H9 (cell line): ENCODE measurements at places on chromosomes 1 and 21.

DNA sequence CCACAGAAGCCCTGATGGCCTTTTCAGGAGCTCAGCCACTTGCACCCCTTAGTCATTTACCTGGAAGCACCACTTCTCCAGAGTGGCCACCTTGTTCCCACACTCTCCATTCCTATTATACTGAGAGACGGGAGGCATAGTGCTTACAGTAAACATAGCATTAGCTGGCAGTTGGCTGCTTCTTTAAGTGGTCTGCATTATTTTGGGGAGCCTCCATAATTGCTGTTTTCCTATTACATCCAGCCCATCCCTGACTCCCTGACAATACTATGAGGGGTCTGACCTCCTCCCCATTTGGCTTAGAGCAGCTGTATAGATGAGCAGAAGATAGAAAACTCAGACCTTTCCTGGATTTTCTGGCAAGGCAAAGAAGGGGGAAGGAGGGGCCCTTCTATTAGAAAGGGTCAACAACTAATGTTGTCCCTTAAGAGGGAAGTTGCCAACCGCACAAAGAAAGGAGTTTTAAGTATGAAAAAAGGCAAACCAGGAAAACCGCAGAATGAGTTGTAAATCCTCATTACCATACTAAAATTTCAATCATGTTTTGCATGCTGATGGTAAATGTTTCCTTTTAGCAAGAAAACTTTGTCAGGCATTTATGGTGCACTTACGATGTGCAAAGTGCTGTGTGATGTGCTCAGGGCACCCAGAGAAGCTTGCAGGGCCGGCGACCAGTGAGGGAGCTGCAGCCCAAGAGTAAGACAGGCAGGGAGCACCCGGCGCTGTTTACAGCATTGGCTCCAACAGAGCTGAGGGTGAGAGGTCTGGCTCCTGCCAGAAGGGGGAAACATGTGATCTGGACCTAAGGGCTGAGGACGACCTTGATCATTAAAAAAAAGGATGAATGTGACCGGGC lies 167.3 kb downstream of the ZZZ3 start:
- peak; percentile 87 for DNase-seq

- no peak for DNase-seq
Measured at GRCh38 chr1:10516925-10517676, 42.4 kb downstream of the PEX14 start.

- DNase-seq: peak; percentile 75
Measured at GRCh38 chr21:15005391-15005790, 59.4 kb downstream of the NRIP1 start.

GRCh38 chr1:54413295-54413694 lies 7.1 kb upstream of the SSBP3 start:
- no peak for DNase-seq

DNA sequence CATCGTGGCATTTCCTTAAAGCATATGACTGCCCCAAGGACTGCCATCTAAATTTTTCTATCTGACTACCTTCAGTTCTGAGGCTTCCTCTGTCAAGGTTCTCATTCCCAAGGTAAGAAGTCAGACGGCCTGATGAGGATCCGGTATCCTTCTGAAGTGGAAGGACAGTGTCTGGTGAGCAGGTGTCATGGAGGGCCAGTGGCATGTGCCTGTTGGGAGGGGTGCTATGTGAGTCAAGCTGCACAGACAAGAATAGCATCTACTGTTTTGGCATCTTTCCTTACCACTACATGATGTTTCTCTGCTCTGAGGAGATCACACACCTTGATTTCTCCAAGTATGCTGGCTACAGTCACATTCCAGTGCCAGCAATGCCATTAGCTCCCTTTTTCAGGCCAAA lies 99.6 kb upstream of the RGS1 start:
- DNase-seq: no peak

GRCh38 chr1:8653878-8654277 lies 163.6 kb downstream of the RERE start:
- no peak for DNase-seq

DNA sequence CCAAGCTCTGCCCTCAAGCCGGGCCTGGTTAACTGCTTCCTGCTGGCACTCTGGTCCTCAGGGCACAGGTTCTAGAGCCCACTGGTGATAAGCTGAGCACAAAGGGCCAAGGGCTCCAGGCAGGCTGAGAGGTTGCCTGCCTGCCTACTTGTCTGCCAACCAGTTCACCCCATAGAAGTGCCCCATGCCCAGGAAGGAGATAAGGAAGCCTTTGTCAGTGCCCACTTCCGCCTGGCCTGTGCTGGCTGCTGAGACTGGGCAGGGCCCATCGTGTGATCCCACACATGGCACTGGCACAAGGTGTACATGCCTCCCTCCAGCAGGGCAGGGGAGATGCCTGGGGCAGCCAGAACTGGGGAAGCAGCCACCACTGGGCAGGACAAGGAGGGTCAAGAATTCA lies 24.1 kb downstream of the SLC9A1 start:
- DNase-seq: no peak

GRCh38 chr1:210321552-210321951 lies 7.2 kb upstream of the HHAT start:
- no peak for DNase-seq

GRCh38 chr1:204167730-204168129 lies 1.6 kb upstream of the REN start:
- no peak for DNase-seq

- DNase-seq: no peak
Measured at GRCh38 chr1:160538985-160539651, 16.1 kb upstream of the SLAMF6 start.

DNA sequence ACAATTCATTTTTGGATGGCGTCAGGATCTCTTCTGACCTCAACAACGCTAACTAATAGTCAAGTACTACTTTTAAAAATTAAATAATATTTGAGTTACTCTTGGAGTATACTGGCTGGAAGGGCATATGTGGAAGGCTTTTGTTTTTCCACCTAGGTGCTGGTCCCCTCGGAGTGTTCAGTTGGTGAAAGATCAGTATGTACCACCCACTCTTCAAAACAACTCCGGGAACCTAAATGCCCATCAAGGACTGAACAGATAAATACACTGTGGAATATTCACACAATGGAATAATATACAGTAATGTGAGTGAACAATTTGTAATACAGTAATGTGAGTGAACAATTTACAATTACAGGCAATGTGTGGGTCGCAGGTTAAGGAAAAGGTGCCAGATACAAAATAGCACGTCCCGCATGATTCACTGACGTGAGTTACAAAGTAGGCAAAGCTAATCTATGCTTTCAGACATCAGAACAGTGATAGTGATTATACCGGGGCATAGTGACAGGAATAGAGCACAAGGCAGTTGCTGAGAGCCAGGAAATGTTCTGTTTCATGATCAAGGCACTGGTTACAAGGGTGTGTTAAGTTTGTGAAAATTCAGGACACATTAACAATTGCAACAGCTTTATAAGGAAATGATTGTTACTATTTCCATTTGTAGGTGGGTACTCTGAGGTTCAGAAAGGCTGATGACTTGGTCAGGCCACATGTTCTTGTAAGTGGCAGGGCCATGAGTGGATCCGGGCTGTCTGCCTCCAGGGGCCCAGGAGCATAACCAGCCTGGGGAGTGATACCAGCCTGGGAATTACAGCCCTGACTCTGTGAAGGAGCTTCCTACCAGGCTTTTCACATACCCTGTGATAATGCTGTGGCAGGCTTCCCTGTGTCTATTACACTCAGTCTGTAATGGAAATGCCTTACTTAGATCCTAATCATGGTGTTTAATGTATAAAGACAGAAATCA lies 59.3 kb upstream of the ABCD3 start:
- no peak for DNase-seq

- DNase-seq: no peak
Measured at GRCh38 chr1:184655185-184655584, 99.5 kb downstream of the EDEM3 start.

DNA sequence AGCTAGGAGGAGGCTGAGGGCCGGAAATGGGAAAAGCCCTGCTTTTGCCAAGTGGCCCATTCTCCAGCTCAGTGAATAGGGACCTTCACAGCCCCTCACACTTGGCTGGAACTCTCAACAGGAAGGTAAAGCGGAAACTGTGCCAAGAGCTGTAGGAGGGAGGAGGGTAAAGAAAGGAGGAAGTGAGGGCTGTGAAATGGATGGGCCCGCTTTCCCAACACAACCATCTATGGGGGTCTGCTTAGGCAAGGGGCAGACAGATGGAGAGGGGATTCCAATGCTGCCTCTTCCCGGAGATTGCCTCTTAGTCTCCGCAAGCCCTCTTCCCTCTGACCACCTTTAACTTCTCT lies 5.2 kb downstream of the INKA2 start:
- peak; percentile 8 for DNase-seq

- DNase-seq: no peak
Measured at GRCh38 chr1:29055160-29055559, 68.5 kb downstream of the TMEM200B start.

GRCh38 chr1:178337091-178337706 lies 159.6 kb downstream of the CLEC20A start:
- no peak for DNase-seq

DNA sequence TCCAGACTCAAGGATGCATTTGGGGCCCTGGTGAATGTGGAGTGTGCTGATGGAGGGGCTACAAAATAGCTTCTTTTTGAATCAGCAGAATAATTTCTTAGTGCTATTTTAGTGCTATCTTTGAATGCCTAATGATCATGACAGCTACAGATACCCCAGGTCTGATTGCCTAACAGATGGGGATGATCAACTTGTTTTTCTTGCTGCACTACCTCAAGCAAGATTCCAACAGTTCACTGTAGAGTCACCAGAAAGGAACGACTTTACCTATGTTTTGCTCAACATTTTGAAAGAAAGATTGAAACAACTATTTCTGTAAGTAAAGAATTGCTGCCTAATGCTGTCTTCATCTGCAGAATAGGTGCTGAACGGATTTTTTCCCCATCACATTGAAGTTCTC lies 42.6 kb upstream of the VAV3 start:
- DNase-seq: no peak

- no peak for DNase-seq
Measured at GRCh38 chr21:45415943-45416611, 11.1 kb downstream of the COL18A1 start.

- no peak for DNase-seq
Measured at GRCh38 chr1:201088395-201088794, 23.8 kb downstream of the CACNA1S start.

DNA sequence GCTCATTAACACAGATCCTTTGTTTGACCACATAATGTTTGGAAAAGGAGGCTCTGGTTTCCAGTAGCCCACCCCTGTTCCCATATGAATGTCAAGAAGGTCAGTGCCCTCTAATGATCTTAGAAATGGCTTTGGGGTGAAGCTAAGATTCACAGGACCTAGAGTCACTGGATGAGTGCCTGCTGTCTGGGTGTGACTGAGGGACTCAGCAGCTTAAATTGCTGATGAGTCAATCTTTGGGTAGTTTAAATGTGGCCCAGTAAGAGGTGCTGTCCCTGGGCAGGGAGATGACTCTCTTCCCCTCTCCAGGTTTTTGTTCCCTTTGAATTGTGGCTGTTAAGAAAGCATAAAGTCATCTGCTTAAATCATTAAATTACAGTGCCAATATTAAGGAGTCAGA lies 50.6 kb downstream of the L1TD1 start:
- DNase-seq: no peak

GRCh38 chr1:71224741-71225377 lies 144.0 kb upstream of the ZRANB2 start:
- DNase-seq: no peak

DNA sequence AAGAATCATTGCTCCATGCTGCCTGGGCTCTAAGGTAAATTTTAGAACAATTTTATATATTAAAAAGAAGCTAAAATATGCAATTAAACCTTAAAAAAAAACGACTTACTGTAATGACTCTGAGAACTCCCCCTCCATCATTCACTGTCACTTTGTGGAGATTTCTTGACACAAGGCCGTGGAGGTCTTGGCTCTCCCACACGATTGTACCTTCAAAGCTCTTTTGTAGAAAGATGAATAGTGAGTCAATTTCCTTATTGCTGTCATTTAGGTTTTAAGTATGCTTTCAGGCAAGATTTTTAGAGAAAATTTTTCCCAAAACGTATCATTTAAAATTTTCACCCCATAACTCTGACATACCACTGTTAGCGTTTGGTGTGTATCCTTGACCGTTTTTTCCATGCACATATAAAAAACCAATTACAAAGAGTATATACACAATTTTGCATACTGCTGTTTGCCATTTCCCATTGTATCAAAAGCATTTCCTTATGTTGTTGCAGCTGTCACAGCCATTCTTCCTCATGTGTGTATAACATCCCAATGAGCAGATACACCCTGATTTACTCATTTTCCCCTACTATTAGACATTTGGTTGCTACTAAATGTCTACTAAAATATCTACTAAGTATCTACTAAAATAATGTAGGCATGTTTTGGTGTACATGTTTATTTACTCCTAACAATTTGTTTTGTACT lies 33.4 kb downstream of the B3GALNT2 start:
- DNase-seq: no peak

DNA sequence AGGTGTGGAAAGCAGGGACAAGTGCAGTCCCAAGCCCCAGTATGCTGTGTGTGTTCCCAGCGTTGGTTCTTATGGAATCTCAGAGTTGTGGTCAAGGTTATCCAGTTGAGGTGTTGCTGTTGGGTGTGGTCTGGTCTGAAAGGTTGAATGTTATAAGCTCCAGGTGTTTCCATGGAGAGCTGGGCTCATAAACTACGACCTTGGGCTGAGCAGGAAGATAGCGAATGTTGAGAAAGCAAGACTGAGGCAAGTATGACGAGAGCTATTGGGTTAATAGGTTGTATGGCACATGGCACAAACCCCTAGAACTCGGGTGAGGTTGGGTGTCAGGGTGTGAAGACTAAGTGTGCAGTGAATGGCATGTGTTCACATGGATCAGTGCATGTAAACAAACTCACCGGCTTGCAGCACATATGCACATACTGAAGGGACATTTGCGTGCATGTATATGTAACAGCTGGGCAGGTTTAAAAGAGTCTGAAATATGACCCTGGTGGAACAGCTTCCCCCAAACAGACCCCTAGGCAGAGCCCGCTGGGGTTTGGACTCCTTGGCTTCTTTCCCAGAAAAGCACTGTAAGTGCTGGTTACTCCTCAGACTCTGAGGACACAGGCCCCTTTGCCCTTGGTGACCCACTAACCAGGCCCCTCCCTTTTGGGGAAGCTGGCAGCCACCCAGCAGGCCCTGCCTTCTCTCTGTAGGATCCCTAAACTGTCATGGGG lies 117.5 kb downstream of the NAV1 start:
- DNase-seq: no peak

DNA sequence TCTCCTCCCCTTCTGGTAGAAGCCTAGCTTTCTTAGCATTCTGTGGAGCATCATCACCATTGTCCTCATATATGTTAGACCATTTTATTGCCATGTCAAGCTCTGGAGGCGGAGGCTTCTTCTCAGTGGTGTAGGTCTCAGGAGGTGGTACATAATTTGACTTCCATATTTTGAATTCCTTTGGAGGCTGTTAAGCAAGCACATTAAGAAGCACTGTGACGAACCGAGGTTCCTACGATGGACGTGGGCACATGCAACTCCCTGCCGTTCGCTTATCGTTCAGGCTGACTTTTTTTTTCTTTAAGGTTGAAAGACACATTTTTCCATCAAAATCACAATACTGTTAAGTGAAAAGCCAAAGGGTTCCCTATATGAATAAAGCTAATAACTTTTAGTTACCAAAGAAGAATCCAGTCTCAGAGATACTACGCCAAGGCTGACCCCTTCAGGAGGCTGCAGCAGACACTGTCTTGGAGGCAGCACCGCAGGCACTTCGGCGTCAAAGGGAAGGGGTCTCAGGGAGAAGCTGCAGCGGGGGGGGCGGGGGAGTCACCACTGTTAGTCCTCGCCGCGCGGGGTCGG lies 835 bp downstream of the C1orf52 start:
- DNase-seq: no peak

GRCh38 chr1:172498857-172499256 lies 34.1 kb upstream of the SUCO start:
- no peak for DNase-seq
